ENCODE measurements at places on chromosomes 4 and X.

DNA sequence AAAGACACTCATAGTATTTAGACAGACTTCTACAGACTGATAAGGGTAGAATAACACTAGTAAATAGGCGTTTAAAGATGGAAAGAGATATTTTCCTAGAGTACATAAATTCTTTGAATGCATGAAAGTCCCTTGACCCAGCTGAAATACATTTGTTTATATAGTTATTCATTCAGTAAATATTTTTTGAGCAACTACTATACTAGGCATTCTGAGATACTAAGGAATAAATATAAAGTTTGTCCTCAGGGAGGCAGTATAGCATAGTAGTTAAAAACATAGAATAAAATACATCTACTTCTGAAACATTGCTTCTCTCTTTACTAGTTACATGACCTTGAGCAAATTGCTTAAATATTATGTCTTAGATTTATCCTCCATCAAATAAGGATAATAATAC is 27.4 kb downstream of the HMGN5 start:
- no peak for DNase-seq

GRCh38 chrX:15750611-15751154 is 12.6 kb downstream of the CA5B start:
- DNase-seq: no peak

- DNase-seq: peak; percentile 87
These were observed 61.8 kb downstream of the CPE start for GRCh38 chr4:165440415-165441158.

- DNase-seq: no peak
These were observed 41.6 kb upstream of the NKRF start for GRCh38 chrX:119647552-119648420.

- no peak for DNase-seq
These were observed 71.4 kb upstream of the PSAPL1 start for GRCh38 chr4:7506119-7506518.

DNA sequence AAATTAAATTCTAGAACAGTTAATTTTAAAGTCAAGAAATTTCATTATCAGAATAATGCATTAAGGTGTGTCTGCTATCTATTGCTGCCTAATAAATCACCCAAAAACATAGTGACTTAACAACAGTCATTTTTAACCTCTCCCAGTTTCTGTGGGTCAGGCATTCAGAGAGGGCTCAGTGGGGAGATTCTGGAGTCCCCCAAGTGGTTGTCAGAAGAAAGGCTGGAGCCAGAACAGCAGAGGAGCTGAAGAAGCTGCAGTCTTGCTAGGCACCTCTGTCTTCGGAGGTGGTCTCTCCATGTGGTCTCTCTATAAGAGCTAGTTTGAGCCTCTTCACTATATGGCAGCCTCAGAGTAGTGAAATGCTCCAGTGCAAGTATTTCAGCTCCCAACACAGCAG is 9.3 kb upstream of the HOPX start:
- no peak for DNase-seq

DNA sequence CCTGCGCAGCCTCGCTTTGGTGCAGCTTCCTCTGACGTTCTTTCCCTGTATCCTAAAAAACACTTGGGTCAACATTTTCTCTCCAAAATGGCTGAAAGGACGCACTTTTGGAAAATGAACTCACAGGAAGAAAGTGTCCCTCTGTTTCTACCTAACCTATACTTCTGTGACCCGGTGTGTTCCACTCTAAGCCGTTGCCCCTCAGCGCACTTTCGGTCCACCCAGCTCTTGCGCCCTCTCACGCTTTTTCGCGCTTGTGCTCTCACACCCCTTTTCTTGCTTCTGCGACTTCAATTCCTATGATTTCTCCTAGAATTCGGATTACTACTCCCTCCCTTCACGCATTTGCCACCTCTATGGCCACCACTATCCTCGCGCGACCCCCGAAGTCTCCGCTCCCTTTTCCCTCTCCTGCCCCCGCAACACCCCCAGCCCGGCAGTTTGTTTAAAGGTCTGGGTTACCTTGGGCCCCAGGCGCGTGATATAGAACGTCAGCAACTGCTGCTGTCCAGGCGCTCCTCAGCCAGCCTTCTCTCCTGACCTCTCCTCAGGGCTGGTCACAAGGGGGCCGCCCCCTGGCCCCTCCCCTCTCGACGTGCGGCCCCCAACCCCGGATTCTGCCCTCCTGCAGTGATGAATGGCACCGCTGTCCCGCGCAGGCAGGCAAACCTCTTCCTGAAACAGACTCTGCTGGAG is at the start of gene USP51:
TSS of gene USP51 (minus strand) at position 535 of the 696 bp plus-strand sequence. CDS start 909 bp downstream, outside the sequence.
- DNase-seq: no peak

DNA sequence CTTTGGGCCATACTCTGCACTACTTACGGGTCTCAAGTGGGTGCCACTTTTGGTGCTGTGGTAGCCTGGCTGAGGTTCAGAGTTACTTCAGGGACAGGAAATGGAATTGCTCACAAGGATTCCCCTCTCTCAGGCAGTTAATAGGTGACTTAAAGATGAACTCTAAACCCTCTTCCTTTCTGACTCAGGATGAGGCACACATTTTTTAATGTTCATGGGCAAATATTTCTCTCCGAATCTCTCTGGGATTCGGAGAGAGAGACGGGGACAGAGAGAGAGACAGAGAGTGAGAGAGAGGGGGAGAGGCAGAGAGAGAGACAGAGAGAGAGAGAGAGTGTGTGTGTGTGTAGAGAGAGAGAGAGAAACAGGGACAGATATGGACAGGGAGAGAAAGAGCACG is 79.8 kb downstream of the NYX start:
- DNase-seq: no peak

GRCh38 chr4:176805155-176805554 is 12.4 kb upstream of the VEGFC start:
- no peak for DNase-seq

- no peak for DNase-seq
These were observed 129.3 kb upstream of the FAM9B start for GRCh38 chrX:9163214-9163709.

GRCh38 chr4:158811704-158812103 is 42.9 kb downstream of the FNIP2 start:
- DNase-seq: no peak
